Left cardiac atrium (tissue), 4 donors: ENCODE measurements at places on chromosomes 3 and 15.

DNA sequence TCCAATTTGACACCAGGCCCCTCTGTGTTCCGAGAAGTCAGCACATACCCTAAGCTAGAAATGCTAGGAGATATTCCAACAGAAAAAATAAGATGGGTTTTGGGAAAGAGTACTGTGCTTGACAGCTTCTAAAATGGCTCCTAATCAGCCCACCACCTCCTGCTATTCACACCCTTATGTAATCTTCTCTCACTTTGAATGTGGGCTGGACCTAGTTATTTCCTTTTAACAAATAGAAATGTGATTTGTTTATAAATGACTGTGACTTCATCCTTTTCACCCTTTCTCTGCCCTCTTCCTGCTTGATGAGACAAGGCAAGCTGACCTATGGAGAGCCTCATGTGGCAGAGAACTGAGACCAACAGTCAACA is 961.1 kb downstream of the FHIT start:
- DNase-seq: no peak

DNA sequence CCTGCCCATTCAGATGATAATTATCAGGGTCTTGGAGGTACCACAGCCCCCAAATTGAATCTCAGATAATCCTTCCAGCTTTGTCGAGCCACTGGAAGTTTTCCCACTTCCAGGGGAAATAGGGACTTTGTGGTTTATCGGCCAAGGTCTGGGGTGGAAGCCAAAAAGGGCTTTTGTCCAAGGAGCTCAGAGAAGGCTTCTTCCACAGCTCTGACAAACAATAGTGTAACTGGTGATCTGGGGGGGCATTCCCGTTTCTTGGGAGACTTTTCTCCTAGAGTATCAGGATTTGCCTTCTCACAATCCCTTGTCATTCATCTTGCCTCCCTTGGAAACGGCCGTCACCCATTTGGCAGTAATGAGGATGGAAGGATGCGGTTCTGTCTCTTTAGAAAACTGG is 18.4 kb downstream of the SRGAP3 start:
- DNase-seq: peak; percentile 26

DNA sequence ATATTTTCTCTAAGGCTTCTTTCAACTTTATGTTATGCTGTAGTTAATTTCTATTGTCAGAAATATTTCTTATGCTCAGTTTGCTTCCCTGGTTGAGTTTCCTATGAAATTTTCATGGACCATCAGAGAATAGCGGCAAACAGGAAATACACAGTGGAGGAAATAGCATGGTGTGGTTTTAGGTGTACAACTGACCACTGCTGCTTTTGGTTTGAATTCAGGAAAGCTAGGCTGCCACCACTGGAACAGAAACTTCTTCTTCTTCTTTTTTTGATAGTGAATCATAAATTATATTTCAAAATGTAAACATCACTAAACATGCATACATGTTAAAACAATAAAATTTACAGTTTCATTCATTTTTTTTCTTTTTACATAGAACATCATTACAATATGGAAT is 316.6 kb upstream of the TGFBR2 start:
- no peak for DNase-seq

- DNase-seq: peak; percentile 15
Observed at GRCh38 chr3:47001731-47002170, 22.3 kb downstream of the NBEAL2 start.

GRCh38 chr3:32138545-32139104 is 32.2 kb downstream of the GPD1L start:
- no peak for DNase-seq

GRCh38 chr15:22887157-22887951 is 48.9 kb downstream of the NIPA2 start:
- peak; percentile 44 for DNase-seq
